CD4-positive, alpha-beta memory T cell (primary cell): ENCODE measurements at places on chromosomes 2 and 18. TPM values are rescaled to one million over a fixed set of nuclear protein-coding genes. Genes with fewer than 3 reads are reported as not detected.

- no peak overlapping the region for H3K27ac ChIP-seq
- no peak overlapping the region for H3K4me3 ChIP-seq
- H3K4me1 ChIP-seq = no peaks in the 10 kb centered on the region
- no peak for DNase-seq
- no peaks in the 10 kb centered on the region for H3K27me3 ChIP-seq
These were observed 65.7 kb downstream of the UBR3 start for GRCh38 chr2:169892951-169893350.

DNA sequence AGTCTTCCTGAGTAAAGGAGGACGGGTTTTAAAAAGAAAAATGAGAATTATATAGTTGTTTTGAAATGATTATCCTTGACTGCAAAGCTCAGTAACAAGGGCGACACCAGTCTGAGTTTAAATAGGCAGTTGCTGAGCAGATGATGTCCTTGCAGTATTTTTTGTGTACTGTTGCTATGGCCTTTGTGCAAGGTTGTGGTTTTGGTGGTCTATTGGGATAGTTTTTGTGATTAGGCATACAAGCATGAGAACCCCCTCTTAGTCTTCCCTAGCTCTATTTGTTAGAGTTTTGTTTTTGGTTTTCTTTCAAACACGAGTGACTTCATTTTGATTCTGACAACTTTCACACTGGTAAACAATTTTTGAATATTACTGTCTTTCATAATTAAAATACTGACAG is 64.1 kb downstream of the TAF4B start:
- H3K36me3 ChIP-seq = peaks cover 6% of the 10 kb centered on the region

- no peak overlapping the region for H3K27ac ChIP-seq
- H3K4me3 ChIP-seq = no peak overlapping the region
- H3K36me3 ChIP-seq = no peaks in the 10 kb centered on the region
- DNase-seq = no peak
These were observed 187.4 kb downstream of the RDH14 start for GRCh38 chr2:18373081-18373480.

DNA sequence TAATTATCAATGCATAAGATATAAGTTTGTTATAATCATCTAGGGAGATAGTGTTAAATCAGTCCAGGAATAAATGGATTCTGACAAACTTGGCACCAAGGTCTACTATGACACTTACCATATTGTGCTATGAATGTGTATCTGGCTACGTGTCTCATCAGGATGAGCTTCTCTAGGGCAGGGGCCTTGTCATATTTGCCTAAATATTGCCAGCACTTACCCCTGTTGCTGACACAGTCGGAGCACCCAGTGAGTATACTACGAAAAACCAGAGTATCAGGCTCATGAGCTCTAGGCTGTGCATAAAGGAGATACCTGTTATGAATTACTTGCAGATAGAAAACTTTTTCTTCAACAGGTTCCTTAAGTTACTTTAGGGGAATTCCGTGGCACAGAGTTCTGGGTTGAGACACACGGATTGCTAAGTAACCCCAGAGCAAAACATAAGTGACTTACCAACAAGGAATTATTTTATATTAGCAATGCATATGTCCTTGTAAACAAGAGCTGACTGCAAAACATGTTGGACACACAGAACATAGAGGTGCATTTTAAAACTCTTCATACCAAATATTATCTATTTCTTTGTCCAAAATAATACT is 7.7 kb upstream of the TTC39C start:
- H3K4me1 ChIP-seq = peaks cover 99% of the 10 kb centered on the region
- no peaks in the 10 kb centered on the region for H3K36me3 ChIP-seq
- no peak overlapping the region for H3K4me3 ChIP-seq
- no peaks in the 10 kb centered on the region for H3K27me3 ChIP-seq
- DNase-seq = no peak

NTSR2 gene
- not detected for total RNA-seq

- H3K4me3 ChIP-seq = no peak overlapping the region
- no peak overlapping the region for H3K27ac ChIP-seq
- no peaks in the 10 kb centered on the region for H3K36me3 ChIP-seq
- no peaks in the 10 kb centered on the region for H3K27me3 ChIP-seq
- H3K4me1 ChIP-seq = no peaks in the 10 kb centered on the region
These were observed 71.1 kb downstream of the DSC3 start for GRCh38 chr18:30971338-30971956.

- H3K27me3 ChIP-seq = no peaks in the 10 kb centered on the region
- H3K27ac ChIP-seq = no peak overlapping the region
- DNase-seq = no peak
- no peaks in the 10 kb centered on the region for H3K36me3 ChIP-seq
- H3K4me3 ChIP-seq = no peak overlapping the region
These were observed 5.1 kb upstream of the MARCO start for GRCh38 chr2:118936936-118937335.

SLC40A1 gene
- total RNA-seq = 30.0 TPM

GRCh38 chr2:192469612-192470011 is 274.9 kb upstream of the TMEFF2 start:
- H3K4me3 ChIP-seq = no peak overlapping the region
- no peak for DNase-seq
- no peak overlapping the region for H3K27ac ChIP-seq
- H3K36me3 ChIP-seq = no peaks in the 10 kb centered on the region
- H3K4me1 ChIP-seq = no peaks in the 10 kb centered on the region

ADGRF3 gene
- total RNA-seq = 1.7 TPM
